ENCODE measurements at places on chromosomes 3 and 15.

- no peak for DNase-seq
Measured at GRCh38 chr3:149305376-149305775, 28.1 kb downstream of the TM4SF18 start.

DNA sequence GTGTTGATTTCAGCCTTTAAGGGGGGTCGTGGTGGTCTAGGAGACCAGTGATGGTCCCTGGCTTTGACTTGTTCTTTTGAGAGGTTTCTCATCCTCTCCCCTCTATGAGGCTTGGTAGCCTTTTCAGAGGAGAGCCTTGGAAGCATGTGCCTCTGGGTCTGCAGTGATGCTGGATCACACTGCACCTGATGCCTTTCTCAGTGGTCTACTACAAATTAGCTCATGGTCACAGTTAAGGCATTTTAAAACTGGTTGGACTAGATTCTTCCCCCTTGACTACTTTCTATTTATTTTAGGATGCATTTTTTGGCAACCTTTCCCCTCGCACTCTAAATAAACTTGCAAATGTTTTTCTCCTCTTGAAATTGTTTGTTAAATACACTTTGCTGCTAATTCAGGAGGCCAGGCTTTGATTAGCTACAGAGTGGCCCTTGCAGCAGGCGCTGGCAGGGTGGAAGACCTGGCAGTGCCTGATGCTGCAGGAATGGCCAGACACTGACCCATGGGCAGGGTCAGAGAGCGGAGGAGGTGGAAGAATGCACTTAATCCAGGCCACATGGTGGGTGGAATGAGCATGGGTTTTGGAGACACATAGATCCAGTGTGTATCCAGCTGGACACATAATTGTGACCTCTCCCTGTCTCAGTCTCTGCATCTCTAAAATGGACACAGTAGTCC is 318.8 kb upstream of the CTDSPL start:
- no peak for DNase-seq

- DNase-seq, result peak; percentile 86
Measured at GRCh38 chr3:115245438-115245837, 98.3 kb upstream of the ZBTB20 start.

DNA sequence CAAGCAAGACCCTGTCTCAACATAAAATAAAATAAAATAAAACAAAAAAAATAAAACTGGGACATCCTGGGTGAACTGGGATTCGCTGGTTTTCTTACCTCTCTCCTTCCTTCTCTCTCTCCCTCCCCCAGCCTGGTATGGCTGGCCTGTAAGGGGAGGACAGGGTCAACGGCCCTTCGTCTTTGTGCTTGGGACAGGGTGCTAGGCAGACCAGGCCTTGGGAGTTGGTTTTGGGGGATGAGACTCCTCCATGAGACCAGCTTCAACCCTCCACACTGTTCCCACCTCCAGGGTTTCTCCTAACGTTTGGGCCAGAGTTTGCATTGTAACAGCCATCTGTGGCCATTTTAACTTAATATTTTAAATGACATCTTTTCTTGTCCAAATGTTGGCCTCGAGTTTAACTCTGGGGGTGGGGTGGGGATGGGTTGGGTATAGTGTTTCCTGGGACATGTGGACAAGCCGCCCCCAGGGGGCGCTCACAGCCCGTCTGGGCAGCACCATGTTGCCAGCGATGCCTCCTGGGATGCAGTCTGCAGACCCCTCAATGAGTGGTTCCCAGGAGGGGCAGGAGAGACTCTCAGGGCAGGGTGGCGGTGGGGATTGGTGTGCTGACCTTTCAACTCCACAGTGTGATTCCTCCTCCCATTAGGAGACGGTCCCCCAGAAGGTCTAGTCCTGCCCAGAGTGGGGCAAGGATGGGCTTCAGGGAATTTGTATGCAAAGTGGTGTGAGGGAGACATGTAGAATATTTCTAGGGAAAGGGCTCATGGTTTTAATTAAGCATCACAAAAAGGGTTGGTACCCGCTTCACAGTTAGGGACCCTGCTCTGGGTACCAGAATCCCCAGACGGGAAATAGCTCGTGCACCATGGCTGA is 37.7 kb upstream of the LCTL start:
- DNase-seq, result no peak

DNA sequence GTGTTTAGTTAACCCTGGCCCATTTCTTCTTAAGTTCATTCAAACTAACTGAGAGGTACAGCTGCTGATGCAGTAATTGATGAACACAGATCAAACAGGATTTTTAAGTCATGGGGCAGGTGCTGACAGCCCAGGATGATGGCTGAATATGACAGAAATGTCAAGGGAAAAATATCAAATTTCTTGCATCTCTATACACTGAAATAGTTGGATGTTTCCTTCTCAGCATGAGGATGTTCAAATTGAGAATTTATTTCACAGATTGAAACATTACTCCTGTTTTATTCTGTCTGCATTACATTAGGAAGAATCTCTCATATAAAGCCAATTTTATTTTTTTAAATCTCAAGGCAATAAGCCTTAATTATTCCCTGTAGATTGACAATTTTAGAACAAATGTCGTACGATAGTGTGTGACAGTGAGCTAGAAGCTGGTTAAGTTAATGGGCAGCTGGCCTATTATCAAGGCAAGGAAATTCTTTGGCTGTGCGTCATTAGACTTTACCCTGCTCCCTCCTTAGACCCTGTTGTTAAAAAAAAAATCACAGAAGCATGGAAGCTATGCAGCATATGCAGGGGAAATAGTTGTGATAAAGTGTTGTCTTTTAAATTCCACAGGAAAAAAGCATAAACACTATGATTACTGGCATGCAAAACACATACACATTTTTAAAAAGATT is 183.8 kb upstream of the KCNMB2 start:
- peak; percentile 36 for DNase-seq

GRCh38 chr3:69240651-69241568 is 118.5 kb upstream of the LMOD3 start:
- DNase-seq, result no peak

- DNase-seq, result no peak
Measured at GRCh38 chr15:71191296-71191695, 76.0 kb downstream of the THSD4 start.

- DNase-seq, result peak; percentile 81
Measured at GRCh38 chr3:193572426-193572908, 17.8 kb upstream of the ATP13A4 start.

GRCh38 chr3:64824394-64824909 is 136.7 kb upstream of the ADAMTS9 start:
- DNase-seq, result no peak

GRCh38 chr3:25266677-25267076 is 161.4 kb upstream of the RARB start:
- no peak for DNase-seq

- no peak for DNase-seq
Measured at GRCh38 chr15:64909546-64909945, 2.2 kb upstream of the ANKDD1A start.

DNA sequence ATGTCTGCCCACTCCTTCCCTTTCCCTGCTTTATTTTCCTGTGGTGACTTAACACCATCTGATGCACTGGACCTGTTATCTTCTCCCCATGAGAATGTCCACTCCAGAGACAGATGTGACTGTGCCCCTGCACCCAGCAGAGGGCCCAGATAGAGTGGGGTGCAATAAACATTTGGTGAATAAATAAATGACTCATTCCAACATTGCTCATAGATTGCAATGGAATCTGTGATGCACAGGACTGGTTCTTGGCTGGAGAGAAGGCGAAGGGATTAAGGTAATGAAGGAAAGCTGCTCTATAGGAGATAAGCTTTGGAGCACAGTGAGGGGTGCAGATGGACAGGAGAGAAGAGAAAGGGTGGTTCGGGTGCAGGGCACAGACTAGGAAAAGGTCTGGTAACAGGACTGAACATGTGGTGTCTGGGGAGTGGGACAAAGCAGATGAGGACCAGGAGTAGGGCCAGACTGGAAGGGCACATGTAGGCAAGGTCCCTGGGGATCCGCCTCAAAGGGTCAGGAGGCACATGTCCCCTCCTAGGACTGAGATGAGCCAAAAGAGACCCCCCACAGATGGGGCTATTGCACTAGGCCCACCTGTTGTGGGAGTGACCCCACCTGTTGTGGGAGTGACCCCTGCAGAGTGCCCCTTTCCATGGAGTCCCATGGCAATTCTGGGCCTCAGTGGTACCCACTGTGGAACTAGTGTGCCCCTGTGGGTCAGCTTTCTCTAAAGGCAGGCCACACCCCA is 17.5 kb upstream of the POC1A start:
- DNase-seq, result no peak

- no peak for DNase-seq
Measured at GRCh38 chr15:99016680-99017321, 9.2 kb upstream of the PGPEP1L start.
